ENCODE measurements at places on chromosomes 11 and 22.

- DNase-seq = no peak
Measured at GRCh38 chr11:9697766-9698165, 33.9 kb downstream of the SWAP70 start.

DNA sequence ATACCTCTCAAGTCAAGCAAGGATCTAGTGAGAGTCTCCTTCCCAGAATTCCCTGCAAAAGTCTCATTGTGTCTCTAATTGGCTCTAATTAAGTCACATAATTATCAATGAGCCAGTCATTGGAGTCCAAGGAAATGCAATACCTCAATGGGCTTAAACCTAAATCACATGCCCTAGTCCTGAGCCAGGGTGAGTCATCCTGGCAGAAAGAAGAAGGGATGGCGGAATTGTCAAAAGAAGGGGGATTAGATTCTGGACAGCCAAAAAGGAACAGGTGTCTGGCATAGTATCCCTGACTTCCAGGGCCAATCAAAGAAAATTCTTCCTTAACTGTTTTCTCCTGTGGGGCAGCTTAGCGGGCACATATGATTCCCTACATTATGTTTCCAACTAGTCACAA lies 25.1 kb upstream of the LDLRAD3 start:
- DNase-seq = no peak

DNA sequence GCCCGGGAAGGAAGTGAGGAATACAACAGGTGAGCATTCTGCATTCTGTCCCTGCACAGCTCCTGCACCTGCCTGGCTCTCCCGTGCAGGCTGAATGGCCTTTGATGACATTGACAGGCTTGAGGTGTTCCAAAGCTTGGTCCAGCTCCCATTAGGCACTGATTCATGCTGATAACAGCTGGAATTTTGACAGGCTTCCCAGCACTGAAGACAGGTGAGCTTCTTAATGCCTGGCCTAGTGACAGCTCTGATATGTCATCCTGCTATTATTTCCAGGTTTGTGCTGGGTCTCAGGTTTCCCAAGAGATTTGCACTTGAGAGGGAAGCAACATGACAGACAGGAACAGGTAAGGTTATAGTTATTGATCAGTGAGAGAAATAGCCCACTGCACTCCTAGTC lies 58.0 kb upstream of the MTNR1B start:
- no peak for DNase-seq

DNA sequence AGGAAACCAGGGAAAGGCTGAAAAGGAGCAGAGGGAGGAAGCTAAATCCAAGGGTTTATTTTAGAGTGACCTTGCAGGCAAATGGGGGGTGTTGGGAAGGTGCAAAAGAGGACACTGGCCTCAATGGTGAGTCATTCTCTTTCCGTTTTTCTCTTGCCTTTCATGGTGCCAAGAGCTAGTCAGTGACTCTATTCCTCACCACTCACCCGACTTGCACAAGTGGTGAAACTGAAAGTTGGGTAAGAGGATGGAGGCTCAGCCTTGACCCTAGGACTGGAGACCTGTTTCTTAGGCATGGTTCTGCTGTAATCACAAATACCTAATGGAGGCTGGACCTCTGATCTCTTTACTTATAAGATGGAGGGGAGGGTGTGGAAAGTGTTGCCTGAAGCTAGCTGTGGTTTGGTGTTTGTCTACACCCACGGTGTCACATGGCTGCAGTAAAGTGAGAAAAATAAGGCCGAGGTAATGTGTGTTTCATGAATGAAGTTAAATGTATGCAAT lies 67.3 kb upstream of the CREB3L1 start:
- DNase-seq = no peak

- no peak for DNase-seq
Measured at GRCh38 chr11:44008698-44009097, 39.1 kb upstream of the ACCSL start.

GRCh38 chr11:102017026-102017425 lies 30.2 kb upstream of the CFAP300 start:
- no peak for DNase-seq

GRCh38 chr11:30333405-30333804 lies 10.5 kb downstream of the ARL14EP start:
- no peak for DNase-seq

- no peak for DNase-seq
Measured at GRCh38 chr11:86148345-86148747, 79.5 kb upstream of the PICALM start.

DNA sequence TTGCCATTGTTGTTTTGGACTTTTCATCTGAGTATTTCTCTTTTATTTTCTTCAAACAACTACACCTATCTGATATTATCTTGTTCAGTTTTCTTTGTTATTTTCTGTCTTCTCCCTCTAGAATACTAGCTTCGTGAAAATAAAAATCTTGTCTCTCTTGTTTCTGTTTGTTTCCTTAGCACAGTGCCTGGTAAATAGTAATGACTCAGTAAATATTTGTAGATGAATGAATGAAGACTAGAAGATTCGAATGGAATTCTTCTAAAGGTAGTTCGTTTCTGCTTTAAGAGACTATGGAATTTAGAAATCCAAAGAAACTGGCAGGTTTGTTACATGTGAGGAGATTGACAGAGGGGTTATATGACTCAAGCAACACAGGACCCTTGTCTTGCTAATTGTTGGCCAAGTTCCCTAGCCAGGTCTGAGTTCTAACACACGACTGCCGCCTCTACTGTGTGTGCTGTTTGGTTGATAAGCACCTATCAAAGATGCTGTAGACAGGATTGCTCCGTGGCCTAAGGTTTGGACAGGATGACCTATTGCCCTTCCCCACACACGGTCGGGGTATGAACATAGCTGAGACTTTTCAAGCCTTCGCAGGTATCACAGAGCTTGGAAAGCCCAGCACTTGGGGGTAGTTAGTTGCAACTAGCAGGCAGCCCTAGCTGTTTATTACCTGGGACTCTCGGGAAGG lies 831 bp upstream of the TMEM135 start:
- peak; percentile 18 for DNase-seq

DNA sequence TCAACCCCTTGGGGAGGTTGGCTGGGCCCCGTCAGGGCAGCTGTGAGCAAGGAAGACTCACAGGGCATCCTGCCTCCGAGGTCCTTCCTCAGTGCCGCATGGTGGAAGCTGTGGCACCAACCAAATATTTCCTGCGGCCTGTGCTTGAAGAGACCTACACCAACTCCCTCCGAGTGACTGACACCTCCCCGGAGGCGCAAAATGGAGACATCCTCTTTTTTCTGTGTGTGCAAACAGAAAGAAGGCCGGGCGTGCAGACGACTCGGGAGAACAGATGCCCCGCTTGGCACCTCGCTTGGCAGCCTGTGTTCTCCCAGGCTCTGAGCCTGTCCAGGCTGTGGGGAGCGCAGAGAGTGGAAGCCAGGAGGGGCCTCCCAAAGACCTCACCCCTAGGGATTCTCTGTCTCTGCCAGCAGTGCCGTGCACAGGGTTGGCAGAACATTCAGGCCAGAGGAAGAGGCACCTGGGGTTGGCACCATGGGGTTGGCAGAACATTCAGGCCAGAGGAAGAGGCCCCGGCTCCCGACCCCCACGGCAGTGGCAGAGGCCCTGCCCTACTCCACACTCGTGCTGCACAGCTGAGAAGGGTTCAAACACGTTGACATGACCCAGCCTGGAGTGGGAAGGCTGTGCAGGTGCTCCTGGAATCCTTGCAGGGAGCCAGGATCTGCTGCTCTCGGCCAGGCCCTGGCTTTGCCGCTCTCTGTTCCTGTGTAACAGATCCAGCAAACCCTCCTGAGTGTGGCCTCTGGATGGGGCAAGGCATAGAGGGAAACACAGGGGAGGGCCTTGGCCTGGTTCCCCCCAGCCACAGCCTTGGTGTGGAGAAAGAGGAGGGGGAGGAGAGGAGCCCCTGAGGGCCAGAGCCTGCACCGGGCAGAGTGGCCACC lies 805.5 kb downstream of the BRD1 start:
- no peak for DNase-seq

DNA sequence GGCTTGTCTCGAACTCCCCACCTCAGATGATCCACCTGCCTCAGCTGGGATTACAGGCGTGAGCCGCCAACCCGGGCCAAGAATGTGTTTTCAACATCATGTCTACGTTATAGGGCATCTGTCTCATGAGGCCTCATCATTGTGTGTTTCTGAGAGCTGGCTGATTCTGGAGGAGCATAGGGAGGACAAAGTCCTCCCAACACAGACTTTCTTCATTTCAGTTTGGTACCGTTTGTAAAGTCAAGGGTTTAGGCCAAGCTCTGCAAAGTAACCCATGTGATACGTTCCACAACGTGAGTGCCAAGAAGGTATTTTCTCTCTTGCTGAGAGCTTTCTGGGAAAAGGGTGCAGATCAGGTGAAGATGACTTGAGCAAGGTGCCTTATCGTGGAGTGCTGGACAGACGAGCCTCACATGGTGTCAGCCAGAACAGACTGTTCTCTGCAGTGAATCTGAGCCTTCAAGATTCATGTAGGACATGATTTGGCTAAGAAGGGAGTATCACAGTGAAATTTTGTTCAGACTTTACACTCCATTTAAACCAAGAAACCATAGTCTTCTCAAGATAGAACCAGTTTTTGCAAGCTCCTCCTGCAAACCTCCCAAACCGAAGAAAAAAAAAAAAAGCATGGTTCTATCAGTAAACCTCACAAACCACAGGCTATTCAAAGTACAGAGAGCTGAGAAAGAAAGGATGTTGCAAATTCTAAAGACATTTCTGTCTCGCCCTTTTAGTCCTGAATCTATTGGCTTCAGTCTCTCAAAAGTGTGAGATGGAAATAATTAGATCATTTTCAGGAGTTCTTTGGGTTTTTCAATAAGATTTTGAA lies 71.7 kb downstream of the DBX1 start:
- no peak for DNase-seq

DNA sequence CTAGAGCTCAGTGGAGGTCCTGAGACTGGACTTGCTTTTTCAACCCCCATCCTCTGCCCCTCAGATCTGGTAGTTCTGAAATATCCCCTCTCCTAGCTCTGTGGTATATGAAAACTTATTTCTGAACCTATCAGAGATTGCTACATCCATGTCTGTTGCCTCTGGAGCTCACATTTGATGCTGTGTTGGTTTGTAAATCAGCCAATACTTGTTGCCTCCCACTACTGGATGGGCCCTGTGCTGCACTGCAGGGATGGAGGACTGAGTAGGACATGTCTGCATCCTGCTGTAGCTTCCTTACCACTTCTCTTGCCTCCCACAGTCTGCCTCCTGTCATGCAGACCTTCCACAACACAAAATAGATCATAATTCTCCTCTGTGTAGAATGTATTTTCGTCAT lies 5.2 kb downstream of the OLFML1 start:
- no peak for DNase-seq

GRCh38 chr11:115469361-115469760 lies 34.9 kb downstream of the CADM1 start:
- DNase-seq = no peak

DNA sequence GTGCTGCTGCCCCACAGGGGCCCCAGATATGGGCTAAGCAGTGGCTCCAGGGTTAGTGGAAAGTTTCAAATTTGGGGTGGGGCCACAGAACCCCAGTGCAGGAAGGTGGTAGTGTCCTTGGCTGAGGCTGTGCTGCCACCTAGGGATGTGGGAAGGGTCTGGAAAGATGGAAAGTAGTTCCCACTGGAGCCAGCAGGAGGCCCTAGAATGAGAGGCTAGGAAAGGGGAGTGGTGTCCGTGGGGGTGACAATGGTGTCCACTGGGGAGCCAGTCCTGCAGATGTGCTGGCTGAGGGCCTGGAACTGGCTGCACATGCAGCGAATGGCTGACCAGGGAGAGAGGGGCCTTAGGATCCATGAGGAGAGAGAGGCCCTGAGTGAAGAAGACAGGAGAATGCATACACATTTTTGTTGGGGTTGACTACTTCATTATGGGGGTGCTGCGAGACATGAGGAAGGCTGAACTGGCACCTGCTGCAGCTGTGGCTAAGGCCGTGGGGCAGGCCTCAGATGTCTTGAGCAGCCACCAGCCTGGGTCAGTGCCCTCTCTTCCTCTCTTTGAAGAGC lies 21.1 kb downstream of the RFPL3 start:
- DNase-seq = no peak

DNA sequence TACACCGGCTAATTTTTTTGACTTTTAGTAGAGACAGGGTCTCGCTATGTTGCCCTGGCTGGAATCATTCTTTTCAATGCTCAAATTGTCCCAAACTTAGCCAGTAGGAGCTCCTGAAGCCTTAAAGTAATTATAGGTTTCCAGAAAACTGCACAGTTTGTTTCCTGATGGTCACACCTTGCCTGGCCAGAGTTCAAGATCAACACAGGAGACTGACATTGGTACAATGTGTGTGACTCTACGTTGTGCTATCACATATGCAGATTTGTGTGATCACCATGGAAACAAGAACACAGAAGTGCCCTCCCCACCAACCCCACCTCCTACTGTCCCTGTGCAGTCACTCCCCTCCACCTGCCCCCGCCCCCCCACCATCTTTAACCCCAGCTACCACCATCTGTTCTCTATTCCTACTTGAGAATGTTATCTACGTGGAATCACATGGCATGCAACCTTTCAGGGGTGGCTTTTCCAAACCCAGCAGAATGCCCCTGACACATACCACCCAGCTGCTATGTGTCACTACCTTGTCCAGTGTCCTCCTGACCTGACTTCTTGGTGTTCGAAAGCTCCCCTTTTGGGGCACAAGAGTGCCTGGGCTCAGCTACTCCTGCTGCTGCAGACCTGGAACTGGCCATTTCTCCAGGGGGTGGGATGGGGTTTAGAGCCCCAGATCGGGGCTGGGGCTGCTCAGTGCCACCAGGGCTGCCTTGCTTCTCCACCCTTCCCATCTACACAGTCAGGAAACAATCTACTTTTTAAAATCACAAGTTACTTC lies 6.1 kb upstream of the NAP1L4 start:
- DNase-seq = no peak

DNA sequence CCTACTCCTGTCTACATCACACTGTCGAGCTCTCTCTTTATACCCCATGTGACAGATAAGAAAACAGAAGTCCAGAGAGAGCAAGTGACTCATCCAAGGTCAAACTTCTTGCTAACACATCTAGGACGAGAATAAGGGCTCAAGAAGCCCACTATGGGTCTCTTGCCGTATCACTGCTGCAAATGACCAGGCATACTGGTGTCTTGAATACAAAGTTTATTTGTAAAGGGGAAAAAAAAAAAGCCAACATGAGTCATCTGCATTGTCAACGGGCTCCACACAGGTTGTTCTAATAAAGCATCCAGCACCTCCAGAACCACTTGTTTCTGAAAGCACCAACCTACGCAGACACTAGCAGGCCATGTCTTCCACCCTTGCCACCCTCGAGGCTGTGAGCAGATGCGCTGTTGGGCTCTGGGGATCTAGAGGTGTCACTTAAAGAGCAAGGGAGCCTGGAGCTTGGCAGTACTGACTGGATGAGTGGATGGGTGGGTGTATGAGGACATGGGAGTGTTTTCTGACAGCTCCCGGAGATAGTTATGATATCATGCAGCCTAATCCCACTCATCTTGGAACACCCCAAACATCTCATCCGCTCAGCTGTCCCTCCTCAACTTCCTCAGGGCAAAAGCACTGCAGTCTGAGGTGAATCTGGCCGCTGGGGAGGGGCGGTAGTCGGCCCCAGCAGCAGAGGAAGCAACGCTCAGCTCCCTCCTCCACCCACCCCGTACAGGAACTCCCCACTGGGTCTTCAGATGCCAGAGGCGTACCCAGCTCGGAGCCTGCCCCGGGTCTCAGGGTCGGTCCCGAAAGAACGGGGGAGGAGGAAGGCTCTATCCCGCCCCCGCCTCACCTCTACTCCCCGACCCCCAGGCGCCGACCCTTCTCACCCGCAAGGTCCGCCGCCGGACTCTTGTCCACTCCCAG lies 1.0 kb downstream of the SMCO4 start:
- DNase-seq = peak; percentile 82

Measured in T-helper 2 cell (primary cell).